ENCODE measurements at places on chromosomes 5 and 9.

- no peak for DNase-seq
These were observed 78.6 kb downstream of the NTRK2 start for GRCh38 chr9:84748112-84748511.

- DNase-seq = no peak
These were observed 440.5 kb upstream of the TLE4 start for GRCh38 chr9:79131246-79131774.

GRCh38 chr9:134177624-134178393 lies 13.4 kb upstream of the RNU6ATAC start:
- DNase-seq = no peak

DNA sequence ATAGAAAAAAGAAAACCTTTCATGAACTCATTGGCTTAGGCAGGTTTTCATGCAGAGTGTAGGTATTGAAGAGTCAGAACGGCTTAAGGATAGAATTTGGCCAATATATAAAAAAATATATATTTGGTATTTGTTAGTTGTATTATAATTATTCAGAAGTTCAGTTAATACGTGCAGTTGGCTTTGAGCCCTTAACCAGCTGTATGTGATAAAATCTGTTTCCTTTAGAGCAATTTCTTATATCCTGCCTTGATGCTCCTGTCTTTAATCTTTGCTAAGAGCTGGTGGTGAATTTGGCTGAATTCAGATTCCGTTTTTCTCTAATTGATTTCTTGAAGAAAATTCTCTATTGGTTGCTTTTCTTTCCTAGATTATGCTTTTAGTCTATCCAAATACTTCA lies 3.7 kb downstream of the ANXA1 start:
- no peak for DNase-seq

DNA sequence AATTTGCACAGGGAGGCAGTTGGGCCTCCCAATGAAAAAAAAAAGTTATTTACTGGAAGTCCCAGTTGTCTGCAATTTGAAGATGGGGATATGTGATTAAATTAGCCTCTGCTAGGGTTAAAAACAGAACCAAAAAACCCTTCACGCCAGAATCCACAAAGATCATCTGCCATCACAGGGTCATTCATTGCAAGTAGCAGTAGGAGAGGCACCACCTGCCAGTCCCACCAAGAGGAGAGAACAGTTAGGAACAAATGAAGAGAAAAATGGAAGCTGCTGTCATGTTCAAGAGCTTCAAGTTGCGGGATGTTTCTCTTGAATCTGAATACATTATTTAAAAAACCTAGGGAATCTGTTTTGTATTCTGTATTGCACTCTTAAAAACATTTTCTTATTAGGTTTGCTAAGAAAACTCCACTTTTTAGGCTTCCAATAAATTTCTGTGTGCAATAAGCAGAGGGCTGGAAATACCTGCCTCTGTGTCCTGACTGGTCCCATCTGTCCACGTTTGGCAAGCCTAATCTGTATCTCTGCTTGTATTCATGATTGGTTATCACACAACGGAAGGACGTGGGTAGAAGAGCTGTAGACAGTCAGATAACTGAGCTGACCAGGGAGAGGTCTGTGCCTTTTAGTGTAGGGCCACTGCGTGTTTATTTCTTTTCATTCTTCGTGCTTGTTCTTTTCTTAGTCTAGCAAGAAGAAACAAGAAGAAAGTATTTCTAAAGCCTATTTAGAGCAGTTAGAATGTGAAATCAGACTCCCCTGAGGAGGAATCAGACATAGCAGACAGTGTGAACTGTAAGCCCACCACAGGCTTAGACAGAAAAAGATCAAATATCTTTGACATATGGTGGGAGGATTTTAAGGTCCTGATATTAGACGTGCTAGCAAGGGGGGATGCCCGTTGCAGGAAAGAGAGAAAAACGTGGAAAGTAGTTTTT lies 630.6 kb upstream of the SEMA6A start:
- no peak for DNase-seq
